PC-9 (cell line): ENCODE measurements at places on chromosomes 3 and 15. TPM values are rescaled to one million over a fixed set of nuclear protein-coding genes. Genes with fewer than 3 reads are reported as not detected.

DNA sequence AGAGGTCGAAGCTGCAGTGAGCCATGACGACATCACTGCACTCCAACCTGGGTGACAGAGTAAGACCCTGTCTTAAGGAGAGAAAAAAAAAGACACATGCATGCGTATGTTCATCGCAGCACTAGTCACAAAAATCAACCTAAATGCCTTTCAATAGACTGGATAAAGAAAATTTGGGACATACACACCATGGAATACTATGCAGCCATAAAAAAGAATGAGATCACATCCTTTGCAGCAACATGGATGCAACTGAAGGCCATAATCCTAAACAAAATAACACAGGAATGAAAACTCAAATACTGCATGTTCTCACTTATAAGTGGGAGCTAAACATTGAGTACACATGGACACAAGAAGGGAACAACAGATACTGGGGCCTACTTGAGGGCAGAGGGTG, 53.1 kb downstream of the FSIP1 start:
- no peaks in the 10 kb centered on the region for H3K27me3 ChIP-seq
- H3K4me3 ChIP-seq: no peak overlapping the region
- DNase-seq: no peak
- H3K36me3 ChIP-seq: no peaks in the 10 kb centered on the region
- no peak overlapping the region for H3K27ac ChIP-seq
- H3K4me1 ChIP-seq: no peaks in the 10 kb centered on the region

DNA sequence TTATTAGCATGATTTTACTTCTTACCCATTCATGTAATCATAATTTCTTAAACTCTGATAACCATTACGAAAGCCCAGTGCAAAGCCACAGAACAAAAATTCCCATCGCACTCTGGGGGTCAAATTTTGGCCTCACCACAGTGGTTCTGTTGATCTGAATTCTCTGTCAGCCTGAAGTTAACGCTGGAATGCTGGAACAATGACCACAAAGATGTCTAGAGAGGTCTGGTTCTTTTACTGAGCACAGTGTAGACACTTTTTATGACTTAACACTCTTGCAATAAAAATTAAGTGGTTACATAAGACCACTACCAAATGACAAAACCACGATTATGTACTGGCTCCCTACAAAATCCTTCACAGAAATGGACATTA, 94.7 kb downstream of the PDZRN3 start:
- H3K27me3 ChIP-seq: peaks cover 9% of the 10 kb centered on the region; the same call in 1 of the 2 replicates
- H3K4me3 ChIP-seq: no peak overlapping the region
- H3K4me1 ChIP-seq: no peaks in the 10 kb centered on the region
- no peak for DNase-seq
- H3K27ac ChIP-seq: no peak overlapping the region

- H3K27me3 ChIP-seq: no peaks in the 10 kb centered on the region
- no peak overlapping the region for H3K27ac ChIP-seq
- H3K4me1 ChIP-seq: peaks cover 7% of the 10 kb centered on the region
- no peak overlapping the region for H3K4me3 ChIP-seq
Observed at GRCh38 chr3:157390713-157391515, 45.7 kb upstream of the PTX3 start.

- H3K4me1 ChIP-seq: no peaks in the 10 kb centered on the region
- DNase-seq: no peak
- no peaks in the 10 kb centered on the region for H3K36me3 ChIP-seq
- no peaks in the 10 kb centered on the region for H3K27me3 ChIP-seq
- H3K4me3 ChIP-seq: no peak overlapping the region
Observed at GRCh38 chr15:47674586-47675232, 42.6 kb upstream of the SEMA6D start.

DNA sequence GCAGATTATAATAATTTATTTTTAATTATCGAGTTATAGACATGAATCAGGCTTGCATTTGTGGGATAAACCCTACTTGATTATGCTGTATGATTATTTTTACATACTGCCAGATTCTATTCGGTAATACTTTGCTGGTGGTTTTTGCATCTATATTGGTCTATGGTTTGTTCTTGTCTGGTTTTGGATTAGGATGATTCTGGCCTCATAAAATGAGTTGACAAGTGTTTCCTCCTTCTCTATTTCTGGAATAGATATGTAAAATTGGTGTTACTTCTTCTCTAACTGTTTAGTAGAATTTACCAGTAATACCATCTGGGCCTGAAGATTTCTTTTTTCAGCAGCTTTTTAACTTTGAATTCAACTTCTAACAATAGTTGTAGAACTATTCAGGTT, 33.0 kb upstream of the ACKR4 start:
- H3K27ac ChIP-seq: no peak overlapping the region
- DNase-seq: no peak
- no peaks in the 10 kb centered on the region for H3K27me3 ChIP-seq
- no peaks in the 10 kb centered on the region for H3K36me3 ChIP-seq
- no peak overlapping the region for H3K4me3 ChIP-seq

GRCh38 chr3:27679691-27680090, 42.4 kb downstream of the EOMES start:
- H3K4me3 ChIP-seq: no peak overlapping the region
- no peak overlapping the region for H3K27ac ChIP-seq
- H3K4me1 ChIP-seq: peaks cover 50% of the 10 kb centered on the region

LRRC2 gene
- total RNA-seq: 0.08 and 0.22 TPM in 2 replicates
